ENCODE measurements at places on chromosomes 7 and 10.

- no peak for DNase-seq
These were observed 201.7 kb downstream of the PHF14 start for GRCh38 chr7:11175371-11175770.

DNA sequence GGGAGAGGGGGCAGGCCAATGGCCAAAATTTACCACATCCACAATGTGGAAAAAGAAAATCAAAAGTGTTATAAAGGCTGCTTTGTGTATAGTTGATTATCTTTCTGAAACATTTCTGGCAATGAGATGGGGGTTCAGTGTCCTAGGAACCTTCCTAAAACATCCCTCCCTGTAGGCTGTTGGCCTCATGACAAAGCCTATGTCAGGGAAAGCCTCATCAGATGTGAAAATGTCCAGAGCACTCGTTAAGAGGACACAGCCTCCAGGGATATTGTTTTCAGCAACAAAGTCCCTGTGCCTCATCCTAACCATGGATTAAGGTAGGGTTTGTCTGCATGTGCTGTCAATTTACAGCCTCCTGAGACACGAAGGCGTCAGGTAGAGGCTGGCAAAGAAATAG, 17.0 kb downstream of the SUN3 start:
- no peak for DNase-seq

DNA sequence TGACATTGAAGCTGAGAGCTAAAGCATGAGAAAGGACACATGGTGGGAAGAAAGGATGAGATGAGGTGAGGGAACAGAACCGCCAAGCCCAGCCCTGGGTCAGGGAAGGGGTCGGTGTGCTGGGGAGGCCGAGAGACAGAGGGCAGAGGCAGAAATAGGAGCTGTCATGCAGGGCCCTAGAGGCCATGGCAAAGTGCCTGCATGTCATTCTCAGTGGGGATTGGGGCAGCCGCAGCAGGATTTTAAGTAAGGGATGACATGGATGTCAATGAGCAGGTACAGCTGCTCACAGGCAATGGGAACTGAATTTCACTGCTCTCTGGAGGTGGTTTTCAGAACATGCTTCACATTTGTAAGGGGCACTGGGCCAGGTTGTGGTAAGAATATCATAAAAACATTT, 227.4 kb downstream of the RAB11FIP2 start:
- DNase-seq = no peak

- no peak for DNase-seq
These were observed 54.1 kb downstream of the KCND2 start for GRCh38 chr7:120327054-120327453.

- DNase-seq = no peak
These were observed 6.6 kb downstream of the AASS start for GRCh38 chr7:122137251-122138077.

DNA sequence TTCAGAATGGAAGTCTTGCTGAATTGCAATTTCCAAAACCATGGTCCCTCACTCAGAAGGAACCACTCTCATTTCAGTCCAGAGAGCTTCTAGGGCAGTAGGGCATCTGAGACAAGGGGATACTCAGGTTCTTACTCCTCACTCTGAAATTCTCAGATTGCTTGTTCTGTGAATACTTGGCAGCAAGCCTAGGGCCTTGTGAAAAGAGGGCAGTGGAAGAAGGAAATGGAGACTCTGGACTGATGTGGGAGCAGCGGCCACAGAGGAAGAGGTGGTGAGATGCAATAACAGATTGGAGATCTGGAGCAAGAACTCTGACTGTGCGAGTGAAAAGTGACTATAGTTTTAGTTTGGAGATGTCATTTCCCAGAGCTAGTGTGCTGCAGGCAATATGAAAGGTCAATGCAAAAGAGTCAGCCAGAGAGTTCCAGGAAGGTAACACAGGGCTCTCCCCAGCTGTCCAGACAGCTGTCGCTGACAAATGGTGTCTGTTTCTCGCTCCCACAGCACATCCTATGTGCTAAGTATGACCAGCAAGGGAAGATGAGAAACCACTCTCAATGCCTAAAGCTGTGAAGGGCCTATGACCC, 291.6 kb upstream of the KIAA1217 start:
- DNase-seq = no peak

GRCh38 chr7:126700807-126701604, 551.7 kb downstream of the GRM8 start:
- DNase-seq = no peak

- DNase-seq = no peak
These were observed 493 bp downstream of the ZMIZ2 start for GRCh38 chr7:44748948-44749731.

- DNase-seq = no peak
These were observed 8.6 kb downstream of the ZSCAN25 start for GRCh38 chr7:99625321-99625720.

GRCh38 chr7:36639826-36640225, 84.5 kb downstream of the AOAH start:
- DNase-seq = peak; percentile 31

DNA sequence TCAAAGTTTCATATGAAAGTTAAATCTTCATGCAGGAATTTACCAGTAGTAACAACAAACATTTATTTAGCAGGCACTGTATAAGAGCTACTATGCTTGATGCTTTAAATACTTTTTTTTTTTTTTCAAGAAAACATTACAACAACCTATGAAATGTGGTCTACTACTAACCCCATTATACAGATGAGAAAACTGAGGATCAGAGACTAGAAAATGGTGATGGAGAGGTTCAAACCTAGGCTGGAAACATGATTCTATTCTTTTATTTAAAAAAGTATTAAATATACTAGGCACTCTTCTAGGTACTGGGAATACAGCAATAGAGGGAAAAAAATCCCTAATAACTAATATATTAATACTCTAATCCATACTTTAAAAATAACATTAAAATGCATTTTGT, 40.6 kb upstream of the TMEM168 start:
- no peak for DNase-seq

DNA sequence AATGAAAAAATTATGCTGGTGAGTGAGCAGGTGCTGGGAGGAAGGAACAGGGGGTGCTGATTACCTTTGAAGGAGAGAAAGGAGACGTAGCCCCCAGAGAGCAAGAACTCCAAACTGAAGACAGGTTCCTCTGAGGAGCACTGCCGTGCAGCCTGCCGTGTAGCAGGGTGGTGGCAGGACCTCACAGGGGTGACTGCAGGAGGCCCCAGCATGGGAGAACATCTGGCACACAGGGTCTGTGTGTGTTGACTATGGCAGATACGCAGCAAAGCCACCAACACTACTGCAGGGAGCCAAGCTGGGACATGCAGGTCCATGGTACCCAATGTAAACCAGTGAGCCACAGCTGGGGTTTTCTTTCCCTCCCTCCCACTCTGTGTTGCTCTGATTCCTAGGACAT, 192.1 kb upstream of the PDE1C start:
- no peak for DNase-seq

- no peak for DNase-seq
These were observed 12.1 kb downstream of the TMEM236 start for GRCh38 chr10:17764142-17764541.

- DNase-seq = no peak
These were observed 17.5 kb upstream of the CDH23 start for GRCh38 chr10:71379118-71379766.

- no peak for DNase-seq
These were observed 21.7 kb downstream of the SCD start for GRCh38 chr10:100368721-100369120.

GRCh38 chr7:137354396-137354795, 10.9 kb upstream of the PTN start:
- no peak for DNase-seq

DNA sequence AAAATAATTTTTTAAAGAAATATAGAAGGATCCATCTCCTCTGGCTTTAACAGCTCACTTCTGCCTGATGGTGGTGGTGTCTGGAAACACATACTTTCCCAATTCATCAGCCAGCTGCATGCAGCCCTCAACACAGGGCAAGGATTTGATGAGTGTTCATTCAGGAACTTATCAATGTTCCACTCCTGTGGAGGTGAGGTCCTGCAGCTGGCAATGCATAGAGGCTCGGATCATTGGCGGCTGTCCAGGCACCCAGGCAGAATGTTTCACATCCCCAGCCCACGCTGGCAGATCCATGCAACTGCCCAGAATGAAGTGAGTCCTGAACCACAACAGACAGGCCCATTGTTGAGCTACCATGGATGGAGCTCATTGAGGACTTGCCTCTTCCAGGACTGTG, 55.2 kb upstream of the KCNMA1 start:
- no peak for DNase-seq

Data from central memory CD8-positive, alpha-beta T cell (primary cell).